WTC11 (cell line): ENCODE measurements at places on chromosomes 5 and 9.

DNA sequence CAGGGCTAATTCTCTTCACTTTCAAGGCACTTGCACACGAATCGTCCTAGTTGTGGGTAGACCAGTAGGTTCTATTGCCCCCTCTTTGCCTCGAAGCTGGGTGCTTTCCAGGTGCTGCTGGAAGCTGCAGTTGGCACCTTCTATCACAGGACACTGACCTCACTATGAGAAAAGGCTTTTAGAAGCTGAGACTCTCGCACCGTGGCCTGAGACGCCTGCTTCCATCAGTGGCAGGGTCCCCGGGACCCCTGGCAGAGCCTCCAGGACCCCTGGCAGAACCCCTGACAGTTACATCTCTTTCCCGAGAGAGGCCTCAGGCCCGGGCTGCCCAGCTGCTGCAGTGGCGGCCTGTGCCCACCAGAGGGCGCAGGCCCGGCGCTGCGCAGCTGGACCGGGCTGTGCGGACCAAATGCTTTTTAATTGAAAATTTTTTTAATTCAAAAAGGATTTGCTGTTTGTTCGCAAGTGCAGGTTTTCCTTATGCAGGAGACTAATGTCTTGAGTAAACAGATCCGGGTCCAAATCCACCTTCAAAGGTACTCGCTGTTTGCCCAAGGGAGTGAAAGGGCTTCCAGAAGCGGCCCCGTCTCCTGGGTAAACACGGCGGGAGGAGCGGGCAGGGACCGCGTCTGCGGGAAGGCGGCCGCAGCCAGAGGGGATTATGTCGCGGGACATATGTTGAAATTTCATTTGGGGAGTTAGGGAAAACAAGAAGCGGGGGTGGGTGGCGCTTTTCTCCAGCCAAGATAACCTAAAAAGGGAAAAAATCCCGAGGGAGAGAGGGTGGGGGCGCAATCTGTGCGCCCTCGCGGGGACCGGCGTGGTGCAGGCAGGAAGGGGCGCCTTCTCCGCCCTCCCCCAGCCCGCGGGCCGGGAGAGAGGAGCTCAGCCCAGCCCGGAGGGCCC lies 114.5 kb upstream of the LMX1B start:
- H3K4me1 ChIP-seq, result peaks cover 13% of the 10 kb centered on the region
- H3K36me3 ChIP-seq, result no peaks in the 10 kb centered on the region
- peak; percentile 54 for DNase-seq
- peaks cover 12% of the 10 kb centered on the region for H3K27me3 ChIP-seq
- H3K4me3 ChIP-seq, result peak overlapping the region; percentile 77

DNA sequence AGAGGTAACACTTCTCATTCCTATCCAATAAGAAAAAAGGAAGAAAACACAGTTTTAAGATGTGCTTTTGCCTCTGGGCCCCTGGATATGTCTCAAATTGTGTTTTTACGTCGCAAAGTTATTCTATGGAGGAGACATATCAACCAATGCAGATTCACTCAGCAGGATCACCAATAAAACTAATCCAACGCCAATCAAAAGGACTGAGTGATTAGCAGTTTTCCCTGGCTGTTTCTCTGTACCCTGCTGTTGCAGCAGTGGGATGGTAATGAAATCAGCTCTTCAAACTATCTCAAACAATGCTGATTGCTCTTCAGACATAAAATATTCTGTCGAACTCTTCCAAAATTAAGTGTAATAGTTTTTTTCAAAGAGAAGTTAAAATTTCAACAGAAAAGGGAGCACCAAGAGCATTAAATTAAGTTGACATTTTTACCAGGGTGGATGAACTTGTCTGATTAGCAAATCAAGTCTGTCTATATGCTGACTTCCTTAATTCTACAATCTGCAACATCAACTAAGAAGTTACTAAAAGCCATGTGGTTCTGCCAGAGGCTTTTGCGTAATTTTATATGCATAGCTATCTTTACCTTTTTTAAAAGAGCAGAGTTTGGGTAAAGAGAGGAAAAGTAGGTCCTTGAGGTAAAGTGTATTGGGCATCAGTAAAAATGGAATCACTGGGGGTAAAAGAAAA lies 9.7 kb upstream of the HK3 start:
- no peak overlapping the region for H3K27ac ChIP-seq
- H3K36me3 ChIP-seq, result peaks cover 42% of the 10 kb centered on the region
- H3K4me1 ChIP-seq, result peaks cover 5% of the 10 kb centered on the region

DNA sequence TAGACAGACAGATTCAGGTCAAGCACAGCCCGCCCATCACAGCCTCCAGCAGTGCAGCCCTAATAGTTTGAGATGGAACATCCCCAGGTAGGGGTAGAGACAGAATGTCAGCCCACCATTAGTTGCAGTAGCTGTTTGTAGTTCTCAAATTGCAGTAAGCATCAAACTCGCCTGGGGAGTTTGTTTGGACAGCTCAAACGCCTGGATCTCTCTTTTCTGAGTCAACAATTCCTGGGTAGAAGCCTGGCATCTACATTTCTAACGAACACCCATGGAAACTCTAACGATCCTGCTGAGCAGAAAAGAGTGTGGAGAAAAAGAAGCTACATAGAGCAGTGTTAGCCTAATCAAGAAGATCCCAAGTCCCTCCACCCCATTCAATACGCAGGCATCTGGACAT lies 59.4 kb downstream of the ADAMTS16 start:
- peak overlapping the region; percentile 14 for H3K27ac ChIP-seq
- H3K4me1 ChIP-seq, result peaks cover 24% of the 10 kb centered on the region
- H3K27me3 ChIP-seq, result peaks cover 4% of the 10 kb centered on the region

DNA sequence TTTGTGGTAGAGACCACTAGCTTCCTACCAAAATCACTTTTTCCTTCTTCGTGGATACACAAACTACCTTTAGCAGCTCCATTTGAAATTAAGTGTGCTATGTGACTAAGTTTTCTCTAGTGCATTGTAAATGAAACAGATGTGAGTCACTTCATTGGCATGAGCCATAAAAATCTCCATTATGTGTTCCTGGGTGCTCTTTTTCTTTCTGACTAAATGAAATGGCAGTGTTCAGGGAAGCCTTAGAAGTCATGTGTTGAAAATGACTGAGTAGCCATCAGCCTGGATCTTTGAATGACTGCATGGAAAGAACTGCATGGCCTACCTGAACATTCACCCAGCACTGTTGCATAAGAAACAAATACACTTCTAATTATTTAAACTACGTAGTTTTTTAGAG lies 107.9 kb downstream of the NDUFAF2 start:
- H3K4me1 ChIP-seq, result peaks cover 29% of the 10 kb centered on the region
- no peak overlapping the region for H3K27ac ChIP-seq
- no peaks in the 10 kb centered on the region for H3K36me3 ChIP-seq
- H3K27me3 ChIP-seq, result no peaks in the 10 kb centered on the region
- H3K4me3 ChIP-seq, result no peak overlapping the region

- H3K4me1 ChIP-seq, result no peaks in the 10 kb centered on the region
- H3K4me3 ChIP-seq, result no peak overlapping the region
- H3K36me3 ChIP-seq, result no peaks in the 10 kb centered on the region
- H3K27me3 ChIP-seq, result no peaks in the 10 kb centered on the region; the same call in 1 of the 2 replicates
Observed at GRCh38 chr9:124133727-124134126, 122.2 kb downstream of the LHX2 start.

DNA sequence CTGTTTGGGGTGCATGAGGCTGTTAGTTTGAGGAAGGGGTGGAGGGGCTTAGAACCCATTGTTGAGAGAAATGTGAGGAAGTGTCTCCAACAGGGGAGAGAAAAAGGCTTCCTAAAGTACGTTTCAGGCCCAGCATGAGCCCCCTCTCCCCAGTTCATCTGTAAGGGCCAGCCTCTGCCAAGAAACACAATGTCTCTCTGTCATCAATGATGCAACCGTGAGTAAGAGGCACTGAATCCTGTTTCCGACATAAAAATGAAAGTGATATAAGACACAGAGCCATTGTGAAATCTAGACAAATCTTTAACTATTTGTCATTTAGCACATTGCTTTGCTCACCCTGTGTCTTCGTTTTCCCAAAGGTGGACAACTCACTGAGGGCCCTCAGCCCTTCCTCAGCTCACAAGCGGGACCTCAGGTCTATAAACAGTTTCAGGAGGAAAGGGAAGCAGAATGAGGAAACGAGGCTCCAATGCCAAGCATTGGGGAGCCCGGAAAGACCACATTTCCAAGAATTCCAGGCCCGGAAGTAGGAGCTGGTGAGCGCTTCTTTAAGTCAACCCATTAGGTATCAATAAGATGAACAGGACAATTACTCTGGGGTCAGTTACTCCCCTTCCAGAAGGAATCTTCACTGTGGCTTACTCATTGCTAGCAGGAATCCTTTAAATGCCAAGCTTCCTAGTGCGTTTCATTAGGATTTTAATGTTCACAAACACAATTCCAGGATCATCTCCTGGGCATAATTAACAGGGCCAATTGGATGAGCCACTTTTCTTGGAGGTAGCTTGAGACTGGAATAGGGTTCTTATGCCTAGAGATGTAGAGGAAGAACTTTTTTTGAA lies 59.0 kb upstream of the KLF4 start:
- H3K27me3 ChIP-seq, result no peaks in the 10 kb centered on the region
- H3K36me3 ChIP-seq, result no peaks in the 10 kb centered on the region
- no peak overlapping the region for H3K27ac ChIP-seq
- H3K4me3 ChIP-seq, result no peak overlapping the region
- peaks cover 20% of the 10 kb centered on the region for H3K4me1 ChIP-seq
- no peak for DNase-seq

DNA sequence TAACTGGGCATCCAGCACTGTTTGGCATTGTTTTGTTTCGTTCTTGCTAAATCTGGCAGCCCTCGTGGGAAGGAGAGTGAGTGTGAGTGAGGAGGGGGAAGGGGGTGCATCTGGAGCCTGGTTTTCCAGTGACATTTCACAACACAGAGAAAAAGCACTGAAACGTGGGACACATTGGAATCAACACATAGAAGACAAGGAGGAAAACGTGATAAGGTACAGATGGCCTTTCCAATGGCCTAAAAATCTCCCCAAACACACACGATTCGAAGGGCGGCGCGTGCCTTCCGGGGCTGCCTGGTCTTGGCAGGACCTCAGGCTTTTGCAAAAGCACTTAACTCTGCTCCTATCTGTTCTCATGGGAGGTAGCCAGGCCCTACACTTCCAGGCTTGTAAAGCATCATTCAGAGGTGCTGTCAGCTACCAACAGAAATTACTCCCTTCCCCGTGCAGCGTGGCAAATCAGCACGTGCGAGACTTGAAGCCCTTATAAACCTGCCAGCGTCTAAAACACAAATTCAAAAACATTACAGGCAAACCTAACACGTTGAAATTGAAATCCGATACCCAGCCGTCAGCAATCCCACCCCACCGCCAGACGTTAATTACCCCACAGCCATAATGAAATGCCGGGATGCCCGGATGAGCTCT lies 129.4 kb downstream of the OLFM1 start:
- H3K36me3 ChIP-seq, result no peaks in the 10 kb centered on the region; the same call in 1 of the 2 replicates
- peak; percentile 9 for DNase-seq
- H3K27me3 ChIP-seq, result no peaks in the 10 kb centered on the region
- peaks cover 34% of the 10 kb centered on the region for H3K4me1 ChIP-seq
- peak overlapping the region; percentile 37; the same call in 1 of the 2 replicates for H3K27ac ChIP-seq

DNA sequence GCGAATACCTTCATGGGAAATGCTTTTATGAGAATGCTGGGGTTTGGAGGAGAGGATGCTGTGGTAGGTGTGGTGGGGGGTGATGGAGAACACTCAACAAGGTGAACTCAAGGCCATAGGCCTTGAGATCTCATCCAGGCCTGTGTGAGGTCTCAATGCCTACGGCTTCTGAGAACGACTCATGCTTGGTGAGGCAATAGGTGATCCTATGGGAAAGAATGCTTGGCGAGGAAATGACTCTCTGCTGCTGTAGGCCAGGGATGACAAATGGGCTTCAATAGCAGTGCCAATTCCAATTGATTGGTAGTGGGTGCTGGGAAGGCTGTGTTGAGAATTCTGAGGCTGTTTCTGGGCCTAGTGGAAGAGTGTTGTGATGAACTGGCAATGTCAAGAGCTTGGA lies 280.2 kb upstream of the CLINT1 start:
- no peaks in the 10 kb centered on the region for H3K36me3 ChIP-seq
- peaks cover 36% of the 10 kb centered on the region for H3K4me1 ChIP-seq
- H3K27ac ChIP-seq, result no peak overlapping the region

DNA sequence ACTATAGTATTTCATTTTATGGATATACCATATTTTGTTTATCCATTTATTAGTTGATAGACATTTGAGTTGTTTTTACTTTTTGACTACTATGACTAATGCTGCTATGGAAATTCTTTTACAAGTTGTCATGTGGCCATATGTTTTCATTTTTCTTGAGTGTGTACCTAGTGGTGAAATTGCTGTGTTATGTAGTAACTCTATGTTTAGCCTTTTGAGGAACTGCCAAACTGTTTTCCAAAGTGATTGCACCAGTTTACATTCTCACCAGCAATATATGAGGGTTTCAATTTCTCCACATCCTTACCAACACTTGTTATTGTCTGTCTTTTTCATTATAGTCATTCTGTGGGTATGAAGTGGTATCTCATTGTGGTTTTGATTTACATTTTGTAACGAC lies 75.4 kb downstream of the GRIA1 start:
- H3K36me3 ChIP-seq, result no peaks in the 10 kb centered on the region
- no peak overlapping the region for H3K27ac ChIP-seq
- DNase-seq, result no peak

DNA sequence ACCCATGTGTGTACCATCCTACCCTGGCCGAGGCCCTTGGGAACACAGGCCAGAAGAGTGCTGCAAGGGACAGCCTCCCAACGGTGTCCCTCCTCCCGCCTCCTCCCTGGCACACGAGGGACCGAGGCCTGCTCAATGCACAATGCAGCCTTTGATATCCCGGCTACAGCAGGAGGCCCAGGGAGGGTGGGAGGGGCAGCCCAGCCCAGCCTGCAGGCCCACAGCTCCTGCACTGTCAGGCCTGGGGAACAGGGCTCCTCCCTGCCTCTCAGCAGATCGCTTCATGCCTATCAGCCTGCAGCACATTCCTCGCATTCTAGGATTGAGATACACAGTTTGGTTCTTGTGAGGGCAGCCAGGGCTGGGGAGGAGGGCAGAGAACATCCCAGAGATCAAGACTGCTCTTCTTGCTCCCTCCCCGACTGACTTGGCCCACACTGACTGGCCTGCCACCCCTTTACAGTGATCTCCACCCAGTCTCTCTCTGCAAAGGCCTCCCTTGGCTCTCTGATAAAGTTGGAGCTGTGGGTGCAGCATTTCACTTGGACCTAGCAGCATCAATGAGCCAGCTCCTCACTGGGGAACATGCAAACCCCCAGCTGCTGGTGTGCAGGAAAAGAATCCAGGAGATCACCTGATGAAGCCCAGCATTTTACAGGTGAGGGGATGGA lies at the start of gene SH3TC2:
Gene SH3TC2 (minus strand): TSS at position 46 of the 671 bp plus-strand sequence. CDS start 40 bp downstream, at position 6.
- peaks cover 15% of the 10 kb centered on the region for H3K4me1 ChIP-seq
- no peaks in the 10 kb centered on the region for H3K27me3 ChIP-seq
- peaks cover 2% of the 10 kb centered on the region; the same call in 1 of the 2 replicates for H3K36me3 ChIP-seq
- DNase-seq, result peak; percentile 66

DNA sequence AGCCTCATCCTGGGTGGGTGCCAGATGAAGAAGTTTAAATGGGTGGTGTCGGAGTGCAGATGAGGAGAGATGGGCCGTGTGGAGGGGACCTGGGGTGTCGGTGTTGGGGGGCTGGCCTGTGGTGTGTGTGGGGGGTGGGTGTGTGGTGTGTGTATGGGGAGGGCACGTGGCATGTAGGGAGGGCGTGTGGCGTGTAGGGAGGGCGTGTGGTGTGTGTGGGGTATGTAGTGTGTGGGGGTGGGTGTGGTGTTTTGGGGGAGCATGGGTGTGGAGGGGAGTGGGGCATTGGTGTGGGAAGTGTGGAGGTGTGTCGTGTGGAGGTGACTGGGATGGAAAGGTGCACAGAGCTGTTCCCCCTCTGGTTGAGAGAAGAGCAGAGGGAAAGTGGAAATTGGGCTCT lies 34.5 kb downstream of the SLC46A2 start:
- DNase-seq, result no peak
- no peak overlapping the region for H3K4me3 ChIP-seq
- peaks cover 6% of the 10 kb centered on the region for H3K4me1 ChIP-seq
